GM23248 (cell line): ENCODE measurements at places on chromosomes 1 and 21. TPM values are rescaled to one million over a fixed set of nuclear protein-coding genes. Genes with fewer than 3 reads are reported as not detected.

DNA sequence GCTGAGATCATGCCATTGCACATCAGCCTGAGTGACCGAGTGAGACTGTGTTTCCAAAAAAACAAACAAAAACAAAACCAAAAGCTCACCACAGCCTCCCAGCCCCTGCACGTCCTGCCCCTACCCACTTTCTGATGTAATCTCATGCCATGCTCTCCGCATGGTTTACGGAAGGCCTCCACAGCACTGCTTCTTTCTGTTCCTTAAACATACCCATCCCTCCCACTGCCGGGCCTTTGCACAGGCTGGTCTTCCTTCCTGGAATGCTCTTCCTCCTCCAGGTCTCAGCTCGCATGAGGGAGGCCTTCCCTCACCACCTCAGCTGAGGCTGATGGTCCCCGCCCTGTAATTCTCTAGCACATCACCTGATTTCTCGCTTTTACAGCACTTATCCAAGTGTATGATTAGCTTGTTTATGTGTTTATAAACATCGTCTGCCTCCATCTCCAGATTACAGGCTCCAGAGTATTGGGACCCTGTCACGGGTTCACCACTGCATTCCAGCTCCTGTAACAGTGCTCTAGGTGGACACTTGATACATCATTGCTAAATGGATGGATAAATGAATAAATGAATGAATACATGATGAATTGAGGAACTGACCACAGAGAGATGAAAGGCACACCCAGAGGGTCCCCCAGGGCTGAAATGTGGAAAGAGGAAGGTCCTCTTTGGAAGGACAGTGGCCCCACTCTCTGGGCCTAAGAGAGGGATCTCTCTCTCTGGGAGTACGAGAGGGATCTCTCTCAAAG lies 22.1 kb downstream of the TCEA3 start:
- DNase-seq = no peak

Gene PLA2G4A
- total RNA-seq = 2.9 and 3.7 TPM in 2 replicates

- DNase-seq = no peak
Measured at GRCh38 chr21:29671728-29672127, 268.1 kb downstream of the GRIK1 start.

DNA sequence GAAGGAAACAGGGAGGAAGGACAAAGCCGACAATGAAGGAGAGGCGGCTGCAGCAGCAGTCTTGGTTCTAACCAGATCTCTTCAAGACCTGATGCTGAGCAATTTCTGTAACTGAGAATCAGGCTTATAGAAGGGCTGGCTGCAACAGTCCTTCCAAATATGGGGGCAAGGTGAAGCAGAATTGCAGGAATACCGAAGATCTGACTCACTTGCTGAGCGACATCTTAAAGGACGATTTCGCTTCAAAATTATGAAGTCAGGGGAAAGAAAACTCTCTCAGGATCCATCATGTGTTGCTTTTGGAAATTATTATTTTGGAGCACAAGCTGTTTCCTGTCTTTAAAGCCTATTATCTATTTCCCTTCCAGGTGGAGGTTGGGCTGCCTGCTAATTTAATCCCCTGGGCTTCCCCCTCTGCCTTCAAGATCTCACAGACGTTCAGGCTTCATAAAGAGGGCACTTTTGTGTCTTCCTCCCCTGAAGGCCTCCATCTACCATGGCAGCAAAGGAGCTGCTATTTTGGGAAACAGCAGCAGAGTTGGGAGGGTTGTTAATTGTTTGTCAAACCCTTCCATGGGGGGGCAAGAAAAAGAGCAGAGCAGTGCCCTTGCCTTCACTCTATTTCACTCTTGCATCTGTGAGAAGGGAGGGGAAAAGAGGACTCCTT lies 10.8 kb upstream of the IER5 start:
- DNase-seq = no peak

Gene TAL1
- not detected in 2 replicates for total RNA-seq

GRCh38 chr1:208216062-208216461 lies 28.1 kb downstream of the PLXNA2 start:
- peak; percentile 67 for DNase-seq

DNA sequence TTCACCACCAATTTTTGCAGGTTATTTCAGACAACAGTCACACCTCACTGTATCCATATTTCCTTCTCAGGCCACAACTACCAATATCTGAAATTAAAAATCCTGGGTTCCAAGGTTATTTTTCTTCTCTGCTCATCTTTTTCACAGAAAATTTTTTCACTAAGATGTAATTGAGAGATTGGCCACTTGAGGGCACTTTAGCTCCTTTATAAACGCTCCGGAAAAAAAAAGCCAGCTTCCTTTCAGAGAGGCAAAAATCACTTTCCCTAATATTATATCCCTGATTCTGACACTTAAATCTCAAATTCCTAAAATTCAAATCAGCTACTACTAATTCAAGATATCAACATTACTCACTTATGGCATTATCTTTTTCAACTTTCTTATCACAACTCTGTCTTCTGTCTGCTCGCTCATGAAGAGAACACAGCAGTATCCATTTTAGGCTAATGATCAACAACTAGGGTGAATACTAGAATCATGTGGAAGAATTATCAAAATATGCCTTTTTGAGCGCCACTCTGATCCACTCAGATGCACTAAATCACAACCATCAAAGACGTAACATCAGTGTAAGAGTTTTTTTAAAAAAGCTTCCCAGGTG lies 101.4 kb upstream of the RGS1 start:
- peak; percentile 79 for DNase-seq

Gene EFCAB7
- total RNA-seq = 1.4 and 37.5 TPM in 2 replicates

Gene FCRL2
- total RNA-seq = not detected in 2 replicates

Gene KCNE2
- not detected in 2 replicates for total RNA-seq

GRCh38 chr1:153360592-153361479 lies 3.2 kb downstream of the S100A9 start:
- no peak for DNase-seq

DNA sequence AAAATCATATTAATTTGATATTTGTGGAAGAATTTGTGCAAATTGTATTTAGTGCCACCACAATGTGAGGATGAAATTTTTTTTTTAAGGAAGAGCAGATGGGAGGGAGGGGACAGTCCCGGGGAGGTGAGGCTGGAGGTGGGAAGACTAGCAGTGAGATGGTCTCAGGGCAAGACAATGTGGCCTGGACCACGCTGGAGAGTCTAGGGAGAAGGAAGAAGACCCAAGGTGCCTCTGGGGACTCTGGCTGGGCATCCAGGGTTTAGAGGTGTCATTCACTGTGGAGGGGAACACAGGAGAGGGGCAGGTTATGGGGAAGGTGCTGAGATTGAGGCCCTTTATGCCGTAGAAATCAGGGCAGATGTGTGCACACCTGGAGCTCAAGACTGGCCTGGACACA lies 10.3 kb upstream of the THEMIS2 start:
- DNase-seq = no peak

DNA sequence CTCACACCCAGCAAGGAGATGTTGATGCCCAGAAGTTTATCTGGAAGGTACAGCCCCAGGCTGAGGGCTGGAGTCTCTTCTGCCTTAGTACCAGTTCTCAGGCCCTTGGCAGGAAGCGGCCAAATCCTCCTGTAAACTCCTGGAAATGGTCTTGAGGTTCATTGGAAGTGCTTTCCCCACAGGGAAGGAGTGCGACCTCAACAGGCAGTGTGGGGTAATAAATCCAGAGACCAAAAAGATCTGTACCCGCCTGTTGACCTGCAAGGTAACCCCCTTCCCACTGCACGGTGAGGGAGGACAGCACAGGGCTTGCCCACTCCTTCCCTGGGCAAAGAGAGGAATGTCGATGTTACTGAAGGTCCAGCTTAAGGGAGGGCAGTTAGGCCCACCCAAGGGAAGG lies 4.5 kb downstream of the ATXN7L2 start:
- no peak for DNase-seq

DNA sequence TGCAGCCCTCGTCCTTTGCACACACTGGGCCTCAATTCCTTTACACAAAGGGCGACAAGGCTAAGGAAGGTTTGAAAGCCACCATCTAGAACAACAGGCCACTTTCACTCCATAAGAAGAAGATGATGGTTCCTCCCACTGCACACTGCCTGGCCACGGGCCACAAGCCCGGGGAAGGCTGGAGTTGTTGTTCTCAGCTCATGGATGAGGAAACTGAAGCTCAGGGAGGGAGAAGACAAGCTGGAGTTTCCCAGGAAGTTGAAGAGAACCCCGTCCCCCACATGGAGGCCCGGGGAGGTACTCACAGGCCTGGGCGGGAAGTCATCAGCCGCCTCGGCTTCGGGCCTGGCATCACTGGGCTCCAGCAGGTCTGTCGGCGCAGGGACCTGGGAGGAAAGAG lies 24.6 kb upstream of the DDOST start:
- DNase-seq = no peak

Gene NBPF4
- total RNA-seq = not detected in 2 replicates
